ENCODE measurements at places on chromosomes 5 and 9.

- DNase-seq: no peak
Measured at GRCh38 chr5:42621662-42622061, 135.0 kb upstream of the CCDC152 start.

GRCh38 chr5:171911152-171911551 is 95.3 kb downstream of the FBXW11 start:
- DNase-seq: no peak

- no peak for DNase-seq
Measured at GRCh38 chr5:170145462-170145861, 39.8 kb downstream of the FOXI1 start.

DNA sequence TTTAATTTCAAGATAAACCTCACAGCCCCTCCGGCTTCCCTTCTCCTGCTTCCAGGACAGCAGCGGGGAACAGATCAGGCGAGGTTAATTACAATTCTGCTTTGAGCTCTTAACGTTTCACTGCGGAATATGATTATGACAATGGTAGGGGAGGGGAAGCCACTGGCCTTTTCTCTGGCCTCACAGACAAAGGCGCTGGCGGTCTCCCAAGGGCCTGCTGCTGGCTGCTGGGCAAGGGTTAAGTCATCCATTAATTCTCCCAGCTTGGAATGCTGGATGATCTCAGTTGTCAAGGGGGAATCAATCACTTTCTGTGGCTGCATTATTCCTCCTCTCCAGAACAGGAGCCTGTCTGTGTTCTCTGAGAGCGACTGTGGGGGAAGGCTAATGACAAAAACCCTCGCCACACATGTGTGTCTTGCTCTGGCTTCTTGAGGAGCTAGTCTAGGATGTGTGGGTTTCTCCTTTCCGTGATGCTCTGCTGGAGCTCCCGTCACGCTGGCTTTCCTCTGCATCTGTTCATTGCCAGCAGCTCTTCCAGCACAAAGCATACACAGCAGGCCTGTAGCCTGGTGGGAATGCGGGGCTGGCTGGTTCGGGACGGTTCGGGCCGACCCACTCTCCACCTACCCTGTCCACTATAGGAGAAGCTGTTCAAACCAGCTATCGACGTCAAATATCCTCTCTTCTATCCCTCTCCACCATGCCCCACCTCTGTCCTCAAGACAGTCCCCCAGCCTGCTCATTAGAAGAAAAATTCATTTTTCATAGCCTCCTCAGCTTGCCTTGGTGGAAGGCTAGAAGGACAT is 82.8 kb downstream of the DCP2 start:
- no peak for DNase-seq

DNA sequence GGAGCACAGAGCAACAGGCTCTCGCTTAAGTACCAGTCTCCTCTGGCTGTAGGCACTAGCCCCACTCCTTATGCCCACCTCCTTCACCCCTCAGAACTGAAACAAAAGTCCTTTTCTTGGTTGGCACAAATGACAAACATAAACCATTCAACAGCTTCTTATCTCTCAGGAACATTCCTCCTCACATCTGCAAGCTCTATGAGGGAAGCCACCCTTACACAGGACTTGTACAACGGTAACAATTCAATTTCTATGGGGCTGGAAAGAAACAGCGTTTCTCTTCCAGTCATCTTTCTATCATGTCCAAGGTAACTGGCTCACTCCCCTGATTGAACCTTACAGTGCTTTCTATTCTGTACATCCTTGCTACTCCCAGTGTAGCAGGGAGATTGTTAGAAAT is 74.1 kb downstream of the CSF2 start:
- DNase-seq: no peak

All from hematopoietic multipotent progenitor cell treated with erythropoietin and hydrocortisone succinate and interleukin-3 and kit ligand, for 15 days (in vitro differentiated cells).